ENCODE measurements at places on chromosomes 1 and 21.

GRCh38 chr1:107252271-107252670 lies 111.4 kb downstream of the NTNG1 start:
- no peaks in the 10 kb centered on the region for H3K27me3 ChIP-seq
- H3K4me3 ChIP-seq, result no peak overlapping the region
- H3K36me3 ChIP-seq, result no peaks in the 10 kb centered on the region
- DNase-seq, result no peak

GRCh38 chr1:155006601-155007101 lies 4.0 kb downstream of the ZBTB7B start:
- no peaks in the 10 kb centered on the region for H3K27me3 ChIP-seq
- peaks cover 22% of the 10 kb centered on the region for H3K36me3 ChIP-seq
- peak; percentile 62 for DNase-seq
- H3K27ac ChIP-seq, result peak overlapping the region; percentile 87

DNA sequence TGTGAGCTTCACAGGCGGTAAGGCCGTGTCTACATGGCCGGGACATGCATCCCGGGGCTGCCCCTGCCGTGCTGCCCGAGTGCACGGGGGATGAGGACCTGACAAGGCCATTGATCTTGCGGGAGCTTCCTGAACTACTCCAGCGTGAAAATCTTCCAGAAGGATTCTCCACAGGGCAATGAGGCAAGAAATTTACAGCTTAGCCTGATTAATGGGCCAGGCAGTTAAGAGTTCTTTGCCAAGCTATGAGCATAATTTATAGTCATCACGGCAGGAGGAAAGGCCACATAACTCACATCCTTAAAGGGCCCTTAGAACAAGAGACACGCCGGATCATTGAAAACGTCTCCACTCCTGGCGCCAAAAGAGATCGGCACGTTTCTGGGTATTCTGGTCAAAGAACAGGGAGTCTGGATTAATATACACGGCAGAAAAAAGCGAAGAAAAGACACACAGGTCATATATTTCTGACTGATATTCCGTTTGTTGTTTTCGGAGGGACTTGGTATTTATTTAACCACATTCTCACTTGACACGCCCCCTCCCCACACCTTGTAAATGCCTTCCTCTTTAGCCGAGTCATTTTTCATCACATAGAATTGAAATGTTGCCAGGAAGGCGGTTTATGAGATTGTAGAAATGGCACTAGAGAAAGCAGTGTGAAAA lies 180.5 kb downstream of the DYRK1A start:
- no peak for DNase-seq
- H3K27me3 ChIP-seq, result peaks cover 17% of the 10 kb centered on the region
- no peak overlapping the region for H3K27ac ChIP-seq

DNA sequence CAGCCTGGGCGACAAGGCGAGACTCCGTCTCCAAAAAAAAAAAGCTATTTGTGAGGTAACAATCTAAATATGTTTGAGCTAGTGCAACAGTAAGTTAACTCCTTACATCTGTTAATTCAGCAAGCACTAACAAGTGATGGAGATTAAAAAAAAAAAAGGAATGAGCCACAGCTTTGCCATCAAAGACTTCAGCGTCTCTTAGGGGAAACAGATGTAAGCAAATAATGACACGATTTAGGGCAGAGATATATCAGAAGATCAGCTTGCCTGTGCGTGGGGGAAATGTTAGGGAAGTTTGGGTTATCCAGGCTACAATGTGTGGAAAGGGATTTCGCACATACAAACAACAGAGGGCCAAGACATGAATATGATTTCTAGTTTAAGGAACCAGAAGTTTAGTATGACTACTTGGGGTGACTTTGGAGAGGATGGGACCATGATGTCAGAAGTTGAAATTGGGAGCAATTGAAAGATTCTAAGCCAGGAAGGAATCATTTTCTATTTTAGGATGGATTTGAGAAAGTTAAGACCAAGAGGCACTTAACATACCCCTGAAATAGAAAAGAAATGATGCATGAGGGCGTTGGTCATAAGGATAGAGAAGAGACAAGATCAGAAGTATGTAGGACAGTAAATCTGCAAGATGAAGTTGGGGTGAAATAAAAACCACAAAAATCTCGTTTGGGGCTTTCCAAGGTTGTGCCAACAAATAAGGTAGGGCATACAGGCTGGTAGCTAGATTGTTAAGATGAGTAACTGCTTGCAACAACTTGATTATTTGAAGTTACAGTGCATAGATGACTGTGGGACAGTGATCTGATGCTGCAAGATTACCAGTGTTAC lies 2.4 kb upstream of the BRWD1 start:
- H3K36me3 ChIP-seq, result peaks cover 10% of the 10 kb centered on the region
- no peak for DNase-seq
- peaks cover 28% of the 10 kb centered on the region for H3K4me1 ChIP-seq
- H3K4me3 ChIP-seq, result no peak overlapping the region

GRCh38 chr1:106290805-106291501 lies 765.5 kb upstream of the PRMT6 start:
- no peak overlapping the region for H3K27ac ChIP-seq
- no peaks in the 10 kb centered on the region for H3K4me1 ChIP-seq
- H3K27me3 ChIP-seq, result no peaks in the 10 kb centered on the region
- DNase-seq, result no peak

GRCh38 chr21:38388203-38388602 lies 110.1 kb downstream of the ERG start:
- H3K4me1 ChIP-seq, result peaks cover 2% of the 10 kb centered on the region
- no peaks in the 10 kb centered on the region for H3K36me3 ChIP-seq
- H3K27me3 ChIP-seq, result peaks cover 12% of the 10 kb centered on the region
- H3K4me3 ChIP-seq, result no peak overlapping the region
- H3K27ac ChIP-seq, result no peak overlapping the region
- no peak for DNase-seq

- no peaks in the 10 kb centered on the region for H3K4me1 ChIP-seq
- H3K36me3 ChIP-seq, result peaks cover 8% of the 10 kb centered on the region
- no peak overlapping the region for H3K4me3 ChIP-seq
- no peak for DNase-seq
These were observed 91.3 kb upstream of the COA6 start for GRCh38 chr1:234281826-234282489.

DNA sequence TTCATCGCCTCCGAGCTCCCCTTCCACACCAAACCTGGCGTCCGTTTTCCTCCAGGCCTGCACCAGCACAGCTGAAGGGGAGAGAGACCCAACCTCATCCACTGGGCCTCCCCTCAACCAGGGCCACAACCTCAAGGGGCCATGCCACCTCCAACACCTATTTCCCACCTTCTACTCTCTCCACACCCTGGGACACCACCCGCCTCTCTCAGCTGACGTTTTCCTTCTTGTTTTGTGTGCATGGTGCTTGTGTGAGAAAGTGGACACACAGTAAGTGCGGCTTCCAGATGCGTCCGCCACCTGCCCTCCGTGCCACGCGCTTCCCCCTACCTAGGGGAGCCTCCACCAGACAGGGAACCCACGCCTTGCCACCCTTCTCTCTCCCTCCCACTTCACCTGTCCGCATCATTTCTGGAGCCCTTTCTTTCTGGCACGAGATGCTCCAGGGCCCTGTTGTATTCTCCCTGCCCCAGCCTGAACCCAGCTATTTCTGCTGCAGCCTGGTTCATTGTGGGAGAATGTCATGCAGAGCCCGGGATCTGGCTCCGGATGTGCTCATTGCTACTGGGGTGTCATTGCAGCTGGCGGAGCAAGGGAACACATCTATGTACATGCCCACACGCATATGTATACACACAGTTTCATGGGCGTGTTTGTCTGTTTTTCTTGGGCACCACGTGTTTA lies 1.3 kb upstream of the GNB1 start:
- peaks cover 51% of the 10 kb centered on the region for H3K4me1 ChIP-seq
- H3K27me3 ChIP-seq, result peaks cover 37% of the 10 kb centered on the region
- H3K4me3 ChIP-seq, result peak overlapping the region; percentile 81
- DNase-seq, result no peak
- peak overlapping the region; percentile 92 for H3K27ac ChIP-seq

GRCh38 chr1:103937763-103938357 lies 188.2 kb downstream of the AMY1C start:
- H3K4me3 ChIP-seq, result no peak overlapping the region
- no peaks in the 10 kb centered on the region for H3K27me3 ChIP-seq
- H3K36me3 ChIP-seq, result no peaks in the 10 kb centered on the region

- no peak overlapping the region for H3K27ac ChIP-seq
- DNase-seq, result no peak
- no peaks in the 10 kb centered on the region for H3K27me3 ChIP-seq
- H3K36me3 ChIP-seq, result peaks cover 44% of the 10 kb centered on the region
These were observed 5.0 kb downstream of the CTBS start for GRCh38 chr1:84569216-84569615.

All from activated naive CD4-positive, alpha-beta T cell treated with anti-CD3 and anti-CD28 coated beads, Interleukin-2, amount 10 ng/mL, durations not matched to agents 7 days and 5 days (primary cell).